ENCODE measurements at places on chromosomes 13 and 19. TPM values are rescaled to one million over a fixed set of nuclear protein-coding genes. Genes with fewer than 3 reads are reported as not detected.

- H3K36me3 ChIP-seq: no peaks in the 10 kb centered on the region
- no peaks in the 10 kb centered on the region for H3K4me1 ChIP-seq
- no peaks in the 10 kb centered on the region for H3K27me3 ChIP-seq
- no peak overlapping the region for H3K27ac ChIP-seq
- DNase-seq: no peak
Measured at GRCh38 chr13:23268441-23268840, 87.7 kb downstream of the SGCG start.

DNA sequence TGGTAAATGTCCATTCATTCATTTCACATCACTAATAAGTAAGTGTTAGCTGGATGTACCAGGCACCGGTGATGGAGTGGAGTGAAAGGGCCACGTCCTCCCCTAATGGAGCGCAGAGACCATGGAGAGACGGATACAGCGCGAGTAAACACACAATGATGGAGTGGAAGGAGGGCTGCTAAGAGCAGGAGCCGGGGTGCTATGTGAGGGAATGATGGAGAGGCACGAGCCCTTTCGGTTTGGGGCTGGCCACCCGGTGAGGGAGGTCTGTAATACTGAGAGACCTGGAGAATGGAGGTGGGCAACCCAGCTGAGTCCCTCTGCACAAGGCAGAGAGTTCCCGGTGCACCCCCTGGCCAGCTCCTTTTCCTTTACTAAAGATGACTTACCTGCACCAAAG, 53.7 kb downstream of the PEPD start:
- H3K36me3 ChIP-seq: peaks cover 5% of the 10 kb centered on the region
- no peak overlapping the region for H3K27ac ChIP-seq
- peaks cover 9% of the 10 kb centered on the region for H3K27me3 ChIP-seq
- H3K4me3 ChIP-seq: no peak overlapping the region
- H3K4me1 ChIP-seq: no peaks in the 10 kb centered on the region

The ZSCAN1 gene
- not detected for total RNA-seq

GRCh38 chr13:91778123-91778522, 379.7 kb downstream of the GPC5 start:
- H3K36me3 ChIP-seq: no peaks in the 10 kb centered on the region
- no peak overlapping the region for H3K27ac ChIP-seq
- peaks cover 5% of the 10 kb centered on the region for H3K4me1 ChIP-seq
- DNase-seq: no peak
- no peaks in the 10 kb centered on the region for H3K27me3 ChIP-seq

The NTN5 gene
- 0.21 TPM for total RNA-seq

DNA sequence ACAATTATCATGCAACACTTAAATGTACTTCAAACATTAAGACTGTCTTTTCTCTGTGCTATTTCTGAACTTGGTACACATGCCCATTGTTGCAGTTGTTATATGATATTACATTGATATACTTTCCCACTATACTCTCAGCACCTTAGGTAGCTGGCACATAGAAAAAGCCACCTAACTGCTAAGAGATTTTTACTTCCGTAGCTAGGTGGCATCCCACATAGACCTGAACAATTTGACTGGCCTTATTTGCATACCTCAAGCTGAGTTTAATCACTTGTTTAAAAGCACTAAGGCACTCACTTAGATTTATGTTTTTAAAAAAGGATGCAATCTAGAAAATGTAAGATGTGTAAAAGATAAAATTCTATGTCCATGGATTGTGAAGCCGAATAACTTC, 194.2 kb downstream of the POU4F1 start:
- no peak for DNase-seq
- no peaks in the 10 kb centered on the region for H3K27me3 ChIP-seq

The ERICH4 gene
- total RNA-seq: not detected

GRCh38 chr19:11881151-11881800, 6.3 kb upstream of the ZNF69 start:
- no peaks in the 10 kb centered on the region for H3K4me1 ChIP-seq

GRCh38 chr13:41203810-41204209, 9.4 kb upstream of the KBTBD7 start:
- no peak for DNase-seq
- H3K27ac ChIP-seq: no peak overlapping the region
- H3K36me3 ChIP-seq: no peaks in the 10 kb centered on the region

The CACNG7 gene
- 0.51 TPM for total RNA-seq

Data from endothelial cell (in vitro differentiated cells).